ENCODE measurements at places on chromosomes 4 and X.

- DNase-seq: no peak
Observed at GRCh38 chr4:162015090-162015489, 148.7 kb downstream of the FSTL5 start.

DNA sequence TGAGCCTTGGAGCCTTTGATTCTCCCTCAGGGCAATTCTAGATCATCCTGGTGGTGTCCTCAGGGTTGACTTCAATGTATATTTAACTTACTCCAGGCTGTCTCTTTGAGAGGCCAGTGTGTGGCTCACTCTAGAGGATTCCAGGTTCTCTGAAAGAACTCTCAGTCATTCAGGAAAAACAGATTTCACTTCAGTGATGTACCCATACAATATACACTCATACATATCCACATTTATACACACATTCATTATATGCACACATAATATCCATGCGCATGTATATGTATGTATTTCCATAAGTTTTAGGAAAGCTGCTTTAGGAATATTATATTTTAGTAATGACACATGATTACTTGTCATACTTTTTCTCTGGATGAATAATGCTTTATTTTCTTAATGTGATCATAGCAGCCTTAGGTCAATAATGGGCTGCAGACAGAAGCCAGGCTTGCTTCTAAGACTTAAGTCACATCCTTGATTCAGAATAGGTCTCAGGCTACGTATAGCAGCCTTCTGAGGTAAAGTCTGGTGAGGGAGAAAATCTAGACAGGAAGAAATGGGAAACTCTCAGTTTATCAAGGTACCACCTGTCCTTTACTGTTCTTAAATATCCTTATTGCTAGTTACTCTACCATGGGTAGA, 397.0 kb downstream of the GPAT3 start:
- no peak for DNase-seq

DNA sequence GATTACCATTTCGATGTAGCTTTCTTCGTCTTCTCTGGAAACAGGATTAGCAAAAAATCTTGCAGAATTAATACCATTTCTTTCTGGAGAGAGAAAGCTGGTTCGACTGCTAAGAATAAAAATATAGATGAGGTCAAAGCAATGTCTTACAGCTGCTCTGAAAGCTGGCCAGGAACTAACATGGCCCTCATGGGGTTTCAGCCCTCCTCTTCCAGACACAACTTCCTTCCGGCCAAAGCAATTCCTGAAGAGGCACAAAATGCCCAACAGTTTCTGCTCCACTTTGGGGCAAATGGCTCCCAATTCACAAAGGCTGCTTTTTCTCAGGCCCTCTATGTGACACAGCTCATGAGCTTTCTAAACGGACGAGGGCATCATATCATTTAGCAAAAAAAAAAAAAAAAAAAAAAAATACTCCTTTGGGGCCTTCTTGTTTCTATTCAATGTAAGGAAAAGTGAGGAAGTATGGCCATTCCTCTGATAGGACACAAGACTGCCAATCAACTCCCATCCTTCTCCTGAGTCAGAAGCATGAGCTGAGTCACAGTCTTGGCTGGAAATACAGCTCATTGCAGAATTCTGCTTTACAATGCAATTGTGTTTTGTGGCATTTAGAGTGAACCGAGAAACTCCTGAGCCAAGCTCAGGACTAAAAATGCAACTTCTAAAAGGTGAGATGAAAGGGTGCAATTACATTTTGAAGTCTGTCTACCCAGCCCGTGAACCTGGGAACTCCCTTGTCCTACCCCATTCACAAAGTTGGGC, 42.7 kb upstream of the CTAG2 start:
- DNase-seq: no peak

GRCh38 chrX:10549280-10549679, 71.1 kb downstream of the MID1 start:
- DNase-seq: no peak

- no peak for DNase-seq
Observed at GRCh38 chrX:43892336-43892870, 10.2 kb upstream of the MAOB start.

DNA sequence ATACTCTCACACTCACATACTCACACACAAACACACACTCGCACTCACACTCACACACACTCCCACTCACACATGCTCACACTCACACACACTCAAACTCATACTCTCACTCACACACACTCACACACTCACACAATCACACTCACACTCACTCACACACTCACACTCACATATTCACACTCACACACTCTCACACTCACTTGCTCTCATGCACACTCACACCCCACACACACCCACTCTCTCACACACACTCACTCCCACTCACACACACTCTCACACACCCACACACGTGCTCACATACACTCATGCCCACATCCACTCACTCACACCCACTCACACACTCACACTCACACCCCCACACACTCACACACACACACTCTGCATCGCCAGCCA, 4.9 kb upstream of the ATP2B3 start:
- no peak for DNase-seq

DNA sequence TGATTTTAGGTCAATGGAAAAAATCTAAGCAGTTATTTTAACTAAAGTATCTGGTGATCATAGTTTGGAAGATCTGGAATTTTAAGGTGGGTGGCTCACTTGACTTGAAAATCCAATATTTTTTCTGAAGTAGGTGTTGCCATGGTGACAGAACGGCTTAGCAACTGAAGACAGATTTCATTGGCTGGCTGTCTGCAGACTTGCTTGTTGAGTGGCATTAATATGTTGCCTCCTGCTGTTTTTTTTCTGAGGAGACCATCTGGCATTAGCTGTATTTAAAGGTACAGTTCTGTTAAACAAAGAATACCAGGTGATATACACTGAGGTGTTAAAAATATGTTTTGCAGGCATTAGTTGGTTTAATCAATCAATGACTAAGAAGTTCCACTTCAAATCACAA, 19.8 kb downstream of the CPE start:
- DNase-seq: no peak

DNA sequence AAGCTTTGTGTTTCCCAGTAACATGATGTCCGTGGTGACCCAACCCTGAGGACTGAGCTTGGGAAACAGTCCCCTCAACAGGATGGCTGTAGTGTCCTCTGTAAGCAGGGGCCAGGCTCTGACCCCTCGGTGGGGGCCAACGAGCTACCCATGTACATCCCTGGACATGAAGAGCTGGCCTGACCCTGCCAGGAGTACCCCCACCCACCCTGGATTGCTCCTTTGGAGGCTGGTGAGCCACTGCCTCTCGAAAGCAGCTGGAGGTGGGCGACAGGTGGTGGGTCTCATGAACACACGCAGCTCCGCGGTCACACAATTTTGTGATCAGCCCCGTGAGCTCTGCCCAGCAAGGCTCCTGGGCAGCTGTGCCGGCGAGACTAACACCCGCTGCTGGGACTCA, 33.5 kb downstream of the NSG1 start:
- DNase-seq: no peak

DNA sequence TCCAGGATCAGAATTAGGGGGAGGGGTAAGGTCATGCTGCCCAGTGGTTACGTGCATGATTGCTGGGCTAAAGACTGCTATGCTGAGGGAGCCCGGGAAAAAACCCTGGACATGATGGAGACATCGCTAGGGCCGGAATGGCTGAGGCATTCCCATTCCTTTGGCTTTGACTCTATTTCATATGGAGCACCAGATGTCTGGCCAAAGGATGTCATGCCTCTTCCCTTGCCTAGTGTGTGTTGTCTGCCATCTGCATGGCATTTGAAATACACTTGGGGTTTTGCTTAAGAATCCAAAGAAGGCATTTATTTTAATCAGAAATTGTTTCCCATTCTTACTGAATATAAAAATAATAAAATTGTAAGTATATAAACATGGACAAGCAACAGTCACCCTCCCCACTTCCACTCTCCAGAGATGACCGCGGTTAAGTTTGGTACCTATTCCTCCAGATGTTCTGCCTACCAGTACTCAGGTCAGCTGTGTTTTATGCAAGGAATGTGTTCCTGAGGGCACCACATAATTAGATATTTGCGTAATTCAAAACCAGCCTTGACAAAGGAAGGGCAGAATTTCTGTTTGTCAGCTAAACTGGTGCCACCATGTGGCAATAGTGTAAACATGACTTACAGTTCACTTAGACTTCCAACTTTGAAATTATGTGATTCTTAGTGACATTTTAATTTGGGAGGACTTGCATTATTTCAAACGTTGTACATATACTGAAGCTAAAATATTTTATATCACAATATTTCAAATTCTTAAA, 105.9 kb downstream of the CT47B1 start:
- DNase-seq: no peak

DNA sequence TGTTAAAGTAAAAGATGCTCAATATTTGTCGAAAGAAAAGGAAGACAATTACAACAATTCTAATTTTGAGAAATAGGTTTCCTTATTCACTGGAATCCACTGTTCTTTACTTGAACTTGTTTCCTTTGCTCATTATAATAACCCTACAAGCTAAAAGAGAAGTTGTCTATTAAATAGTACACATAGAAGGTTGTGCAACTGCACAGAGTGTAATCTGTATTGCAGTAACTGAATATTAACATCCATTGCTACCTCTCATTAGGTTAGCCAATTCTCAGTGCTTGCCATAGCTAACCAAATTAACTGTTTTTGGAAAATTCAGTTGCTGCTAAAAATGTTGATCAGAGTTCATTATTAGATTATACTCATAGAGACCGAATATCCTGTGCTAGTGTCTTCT, 120.0 kb downstream of the PDLIM5 start:
- no peak for DNase-seq

GRCh38 chr4:135777361-135777760, 1575.8 kb upstream of the PABPC4L start:
- DNase-seq: no peak

- no peak for DNase-seq
Observed at GRCh38 chrX:74349387-74349786, 45.4 kb downstream of the ZCCHC13 start.

DNA sequence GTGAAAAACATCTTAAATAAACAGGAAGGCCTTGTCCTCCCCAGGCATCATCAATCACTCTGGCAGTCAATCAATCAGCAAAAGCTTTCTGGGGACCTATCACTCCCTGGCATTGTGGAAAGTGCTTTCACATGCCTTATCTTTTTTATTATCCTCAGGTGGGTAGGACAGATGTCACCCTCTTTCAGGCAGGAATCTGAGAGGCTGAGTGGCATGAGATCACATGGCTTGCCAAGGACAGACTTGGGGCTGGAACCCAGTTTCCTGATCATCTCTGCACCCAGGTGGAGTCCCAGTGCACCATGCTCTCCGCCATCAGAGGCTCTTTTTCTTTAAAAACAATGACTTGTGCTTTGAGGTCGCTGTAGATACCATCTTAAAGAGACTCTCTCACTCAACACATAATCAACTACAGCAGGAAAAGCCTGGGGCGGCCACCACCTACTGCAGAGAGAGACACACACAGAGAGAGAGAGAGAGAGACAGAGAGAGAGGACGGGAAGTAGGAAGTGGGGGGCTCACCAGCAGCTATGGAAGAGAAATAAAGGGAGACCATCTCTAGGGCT, 282.7 kb downstream of the PTTG2 start:
- DNase-seq: no peak

- DNase-seq: no peak
Observed at GRCh38 chr4:47945930-47946726, 31.7 kb upstream of the NFXL1 start.

GRCh38 chrX:118392716-118393115, 46.8 kb downstream of the WDR44 start:
- DNase-seq: no peak

DNA sequence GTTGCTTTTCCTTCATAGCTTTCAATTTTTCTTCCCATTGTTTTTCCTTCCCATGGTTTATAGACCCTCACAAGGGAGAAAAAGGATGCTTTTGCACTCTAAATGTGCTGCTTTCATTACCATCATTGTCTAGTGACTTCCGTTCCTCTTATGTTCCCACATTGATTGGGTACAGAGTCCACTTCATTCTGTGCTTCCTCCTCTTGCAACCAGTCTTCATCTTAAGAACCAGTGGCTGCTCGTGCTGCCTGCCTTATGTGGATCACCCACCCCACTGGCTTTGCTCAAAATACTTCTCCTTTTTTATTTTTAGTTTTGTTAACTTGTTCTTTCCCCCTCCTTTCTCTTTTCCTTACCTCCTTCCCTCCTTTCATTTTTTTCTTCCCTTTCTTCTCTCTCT, 76.5 kb upstream of the BOD1L1 start:
- no peak for DNase-seq

DNA sequence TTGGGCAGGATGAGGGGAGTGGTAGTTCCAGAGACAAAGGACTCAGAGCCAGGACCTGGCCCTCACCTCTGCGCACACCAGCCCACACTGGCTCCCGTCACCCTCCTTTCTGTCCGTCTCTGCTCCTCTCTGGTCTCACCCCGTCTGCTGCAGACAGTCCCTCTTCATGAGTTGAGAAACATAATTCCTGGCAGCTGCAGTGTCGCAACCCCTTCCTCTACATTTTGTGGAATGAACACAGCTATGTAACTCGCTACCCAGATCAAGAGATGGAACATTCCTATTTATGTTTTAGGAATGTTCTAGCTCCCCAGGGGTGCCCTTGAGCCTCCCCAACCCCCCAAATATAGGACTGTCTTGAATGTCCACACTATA, 59.3 kb downstream of the SHROOM2 start:
- no peak for DNase-seq

DNA sequence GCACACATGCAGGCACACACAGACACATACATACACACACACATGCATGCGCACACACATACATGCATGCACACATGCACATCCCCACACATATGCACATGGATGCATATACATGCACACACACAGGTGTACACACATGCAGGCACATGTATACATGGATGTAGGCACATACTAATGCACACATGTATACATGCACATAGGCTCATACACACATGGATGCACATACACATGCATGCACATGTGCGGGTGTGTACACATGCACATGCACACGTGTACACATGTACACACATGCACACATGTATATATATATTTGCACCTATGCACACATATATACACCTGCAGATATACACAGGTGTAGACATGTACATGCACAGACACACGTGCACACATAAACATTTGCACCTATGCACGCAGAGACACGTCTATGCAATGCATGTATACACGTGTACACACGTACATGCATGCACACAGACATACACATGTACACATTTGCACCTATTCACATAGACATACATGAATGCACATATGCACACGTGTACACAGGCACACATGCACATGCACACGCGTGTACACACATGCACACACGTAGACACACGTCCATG, 4.0 kb downstream of the PLCXD1 start:
- DNase-seq: no peak
